ENCODE measurements at places on chromosomes 2 and 18. TPM values are rescaled to one million over a fixed set of nuclear protein-coding genes. Genes with fewer than 3 reads are reported as not detected.

- peak overlapping the region; percentile 76 for H3K27ac ChIP-seq
- no peak overlapping the region for H3K4me3 ChIP-seq
- no peaks in the 10 kb centered on the region for H3K27me3 ChIP-seq
Observed at GRCh38 chr2:12709207-12709522, 7.6 kb upstream of the TRIB2 start.

DNA sequence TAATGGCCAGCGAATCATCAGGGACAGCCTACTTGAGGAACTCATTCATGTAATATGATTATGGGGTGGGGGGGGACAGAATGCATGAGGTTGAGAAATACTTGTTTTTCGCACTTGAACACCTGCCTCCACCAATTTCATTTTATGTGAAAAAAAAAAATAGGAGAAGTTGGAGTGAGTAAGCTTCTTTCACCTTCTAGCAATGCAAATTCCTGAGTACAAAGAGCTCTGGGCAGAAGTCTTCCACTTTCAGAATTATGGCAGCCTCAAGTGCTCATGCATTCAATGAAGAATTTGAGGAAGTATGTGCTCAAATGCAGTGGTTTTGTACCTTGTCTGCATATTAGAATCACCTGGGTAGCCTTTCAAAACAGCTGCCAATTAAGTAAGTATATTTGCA lies 40.1 kb upstream of the GPD2 start:
- peaks cover 15% of the 10 kb centered on the region for H3K4me1 ChIP-seq
- H3K27ac ChIP-seq: no peak overlapping the region
- DNase-seq: no peak
- no peaks in the 10 kb centered on the region for H3K36me3 ChIP-seq
- H3K27me3 ChIP-seq: no peaks in the 10 kb centered on the region

GRCh38 chr2:124283096-124283495 lies 258.0 kb downstream of the CNTNAP5 start:
- H3K4me3 ChIP-seq: no peak overlapping the region
- no peak overlapping the region for H3K27ac ChIP-seq
- no peak for DNase-seq
- no peaks in the 10 kb centered on the region for H3K4me1 ChIP-seq
- no peaks in the 10 kb centered on the region for H3K27me3 ChIP-seq

DNA sequence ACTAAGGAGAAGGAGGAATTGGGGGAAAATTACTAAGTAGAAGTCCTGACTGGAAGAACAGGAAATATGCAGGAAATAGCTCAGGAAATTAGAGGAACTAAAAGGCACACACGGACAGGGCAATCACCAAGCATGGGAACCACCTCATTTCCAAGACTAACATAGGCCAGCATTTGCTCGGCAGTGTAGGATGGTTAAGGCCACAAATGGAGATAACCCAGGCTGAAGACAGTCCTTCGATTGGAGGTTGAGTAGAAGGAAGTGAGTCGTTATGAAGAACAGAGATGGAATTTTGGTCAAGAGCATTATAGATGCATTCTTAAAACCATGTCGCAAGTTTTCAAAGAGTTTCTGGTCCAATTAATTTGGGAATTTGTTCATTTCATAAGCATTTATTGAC lies 401.4 kb downstream of the ALK start:
- H3K36me3 ChIP-seq: no peaks in the 10 kb centered on the region
- H3K4me1 ChIP-seq: peaks cover 6% of the 10 kb centered on the region
- H3K27me3 ChIP-seq: peaks cover 6% of the 10 kb centered on the region
- no peak overlapping the region for H3K4me3 ChIP-seq

DNA sequence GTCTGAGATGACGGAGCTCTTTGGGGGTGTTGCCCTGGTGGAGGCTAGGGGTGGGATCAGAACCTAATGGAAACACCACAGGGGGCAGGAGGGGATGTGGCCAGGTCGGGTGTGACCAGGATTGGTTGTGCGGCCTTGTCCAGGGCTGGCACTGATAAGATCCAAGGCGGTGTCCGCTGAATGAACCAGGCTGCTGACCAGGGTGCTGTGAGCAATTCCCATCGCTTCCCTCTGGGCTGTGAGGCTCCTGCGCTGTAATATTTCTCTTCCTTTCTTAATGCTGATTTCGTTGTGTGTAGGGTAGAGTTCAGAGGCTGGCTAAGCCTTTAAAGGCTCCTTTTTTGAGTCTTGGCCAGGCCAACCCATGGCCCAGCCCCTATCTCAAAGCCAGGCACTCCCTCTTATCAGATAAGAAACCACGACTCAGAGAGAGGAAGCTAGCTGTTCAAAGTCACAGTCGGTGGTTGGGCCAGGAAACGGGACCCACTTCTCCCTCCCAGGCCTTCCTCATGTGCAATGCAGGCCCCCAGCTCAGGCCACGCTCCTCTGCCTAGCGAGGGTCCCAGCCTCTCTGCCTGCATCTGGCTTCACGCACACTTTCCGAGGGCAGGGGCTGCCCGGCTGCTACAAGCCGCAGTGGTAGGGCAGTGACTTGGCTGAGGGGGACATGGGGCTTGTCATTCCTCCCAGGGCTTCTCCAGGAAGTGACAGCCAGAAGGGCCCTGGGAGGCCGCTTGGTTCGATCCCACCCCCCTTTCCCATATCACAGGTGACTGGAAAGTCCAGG lies 26.0 kb upstream of the FOSL2 start:
- H3K4me3 ChIP-seq: peak overlapping the region; percentile 88
- H3K27ac ChIP-seq: no peak overlapping the region
- H3K36me3 ChIP-seq: no peaks in the 10 kb centered on the region
- peaks cover 29% of the 10 kb centered on the region for H3K4me1 ChIP-seq
- peak; percentile 62 for DNase-seq
- H3K27me3 ChIP-seq: peaks cover 3% of the 10 kb centered on the region

- no peak for DNase-seq
- peaks cover 14% of the 10 kb centered on the region for H3K36me3 ChIP-seq
- H3K4me3 ChIP-seq: no peak overlapping the region
- no peaks in the 10 kb centered on the region for H3K4me1 ChIP-seq
Observed at GRCh38 chr18:10226971-10227370, 227.5 kb upstream of the APCDD1 start.

The ACYP2 gene
- 18.1 TPM for total RNA-seq

DNA sequence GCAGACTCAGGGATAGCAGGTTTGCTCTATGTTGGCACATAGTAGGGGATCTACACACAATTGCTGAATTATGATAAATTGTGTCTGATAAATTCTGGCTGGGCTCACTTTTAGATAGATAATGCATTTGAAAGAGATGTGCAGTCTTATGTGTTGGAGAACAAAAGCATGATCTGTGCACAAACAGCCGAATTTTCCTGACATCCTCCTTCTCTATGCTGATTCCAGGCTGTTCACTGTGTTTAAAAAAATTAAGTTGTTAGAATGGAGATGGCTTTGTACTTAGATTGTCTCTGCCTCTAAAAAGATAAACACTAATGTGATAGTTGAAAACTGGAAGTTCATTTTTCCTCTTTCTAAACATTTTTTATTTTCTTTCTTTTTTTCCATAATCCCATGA lies 2.1 kb downstream of the CERS6 start:
- no peaks in the 10 kb centered on the region for H3K36me3 ChIP-seq
- H3K27me3 ChIP-seq: no peaks in the 10 kb centered on the region
- peaks cover 54% of the 10 kb centered on the region for H3K4me1 ChIP-seq
- peak overlapping the region; percentile 93 for H3K4me3 ChIP-seq
- H3K27ac ChIP-seq: peak overlapping the region; percentile 89
- no peak for DNase-seq

GRCh38 chr2:240998706-240998994 lies 232 bp downstream of the SNED1 start:
- peaks cover 2% of the 10 kb centered on the region for H3K27me3 ChIP-seq
- no peaks in the 10 kb centered on the region for H3K36me3 ChIP-seq
- peaks cover 17% of the 10 kb centered on the region for H3K4me1 ChIP-seq
- H3K27ac ChIP-seq: no peak overlapping the region
- H3K4me3 ChIP-seq: peak overlapping the region; percentile 43

DNA sequence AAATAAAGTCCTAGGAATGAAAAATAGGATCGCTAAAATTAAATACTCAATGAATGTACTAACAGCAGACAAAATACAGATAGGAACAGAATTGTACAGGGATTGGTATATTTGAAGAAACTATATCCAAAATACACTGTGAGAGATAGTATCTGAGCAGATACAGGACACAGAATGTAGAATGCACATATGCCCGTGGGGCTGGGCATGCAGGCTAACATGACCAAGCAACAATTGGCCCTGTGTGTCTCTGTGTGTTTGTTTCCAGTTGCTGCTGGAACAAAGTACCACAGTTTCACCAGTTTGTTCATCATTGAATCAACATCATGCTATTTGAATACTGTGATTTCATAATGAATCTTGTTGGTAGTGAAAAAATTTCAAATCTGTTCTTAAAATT lies 127.6 kb downstream of the PMAIP1 start:
- H3K4me3 ChIP-seq: no peak overlapping the region
- peaks cover 4% of the 10 kb centered on the region for H3K27me3 ChIP-seq
- H3K27ac ChIP-seq: no peak overlapping the region
- DNase-seq: no peak

GRCh38 chr2:211453311-211453887 lies 897.0 kb downstream of the CPS1 start:
- no peaks in the 10 kb centered on the region for H3K4me1 ChIP-seq
- no peak for DNase-seq
- no peak overlapping the region for H3K4me3 ChIP-seq

- DNase-seq: no peak
- no peak overlapping the region for H3K4me3 ChIP-seq
- H3K4me1 ChIP-seq: no peaks in the 10 kb centered on the region
- no peak overlapping the region for H3K27ac ChIP-seq
Observed at GRCh38 chr18:78758496-78758895, 221.1 kb upstream of the SALL3 start.

The SLC4A3 gene
- total RNA-seq: 0.19 TPM

- H3K36me3 ChIP-seq: no peaks in the 10 kb centered on the region
- no peak overlapping the region for H3K27ac ChIP-seq
- H3K4me3 ChIP-seq: no peak overlapping the region
- DNase-seq: no peak
- H3K4me1 ChIP-seq: no peaks in the 10 kb centered on the region
- H3K27me3 ChIP-seq: peaks cover 6% of the 10 kb centered on the region
Observed at GRCh38 chr2:69164061-69164778, 151.2 kb downstream of the ANTXR1 start.

DNA sequence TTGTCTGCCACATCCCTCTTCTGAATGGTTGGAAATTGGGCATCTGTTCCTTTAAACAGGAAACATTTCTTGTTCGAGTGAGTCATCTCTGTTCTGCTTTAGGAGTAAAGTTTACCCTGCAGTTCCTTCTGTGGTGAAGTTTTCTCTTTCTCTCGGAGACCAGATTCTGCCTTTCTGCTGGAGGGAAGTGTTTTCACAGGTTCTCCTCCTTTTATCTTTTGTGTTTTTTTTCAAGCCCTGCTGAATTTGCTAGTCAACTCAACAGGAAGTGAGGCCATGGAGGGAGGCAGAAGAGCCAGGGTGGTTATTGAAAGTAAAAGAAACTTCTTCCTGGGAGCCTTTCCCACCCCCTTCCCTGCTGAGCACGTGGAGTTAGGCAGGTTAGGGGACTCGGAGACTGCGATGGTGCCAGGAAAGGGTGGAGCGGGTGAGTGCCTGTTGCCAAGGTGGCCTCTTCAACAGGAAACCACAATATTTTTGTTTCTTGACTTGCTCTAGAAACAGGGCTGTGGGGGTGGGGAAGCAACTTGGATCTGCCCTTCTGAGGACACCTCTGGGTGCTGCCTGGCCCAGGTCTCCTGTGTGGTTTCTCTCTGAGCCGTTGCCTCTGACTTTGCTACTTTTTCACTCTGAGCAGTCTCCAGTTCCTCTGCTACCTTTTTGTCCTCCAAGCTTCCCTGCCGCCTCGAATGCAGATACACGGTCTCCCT lies 2.2 kb upstream of the CASP8 start:
- H3K4me1 ChIP-seq: peaks cover 85% of the 10 kb centered on the region
- no peaks in the 10 kb centered on the region for H3K36me3 ChIP-seq
- H3K4me3 ChIP-seq: peak overlapping the region; percentile 91
- H3K27me3 ChIP-seq: peaks cover 1% of the 10 kb centered on the region

The C1D gene
- total RNA-seq: 19.2 TPM

The CD28 gene
- 133 TPM for total RNA-seq

The TCF4 gene
- 8.9 TPM for total RNA-seq

- H3K27me3 ChIP-seq: no peaks in the 10 kb centered on the region
- DNase-seq: no peak
- peaks cover 3% of the 10 kb centered on the region for H3K4me1 ChIP-seq
- no peaks in the 10 kb centered on the region for H3K36me3 ChIP-seq
- no peak overlapping the region for H3K27ac ChIP-seq
Observed at GRCh38 chr2:46230115-46230571, 67.1 kb upstream of the EPAS1 start.

The IMPACT gene
- total RNA-seq: 18.5 TPM

DNA sequence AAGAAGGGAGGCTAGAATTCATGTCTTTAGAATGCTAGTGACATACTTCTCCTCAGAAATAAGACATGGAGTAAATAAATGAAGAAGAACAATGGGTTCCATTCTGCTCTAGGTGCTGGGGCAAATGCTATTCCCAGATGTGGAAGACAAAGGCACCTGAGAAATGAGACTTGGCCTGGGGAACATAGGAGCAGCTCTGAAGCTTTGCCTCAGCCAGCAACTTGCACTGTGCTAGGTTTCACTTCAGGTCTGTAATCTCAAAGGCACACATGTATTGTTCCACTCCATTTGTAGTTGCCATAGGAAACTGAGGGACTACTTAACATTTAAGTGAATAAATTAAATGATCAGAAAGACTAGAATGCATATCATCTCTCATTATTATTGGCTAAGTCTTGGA lies 538.9 kb upstream of the REG3G start:
- no peak overlapping the region for H3K27ac ChIP-seq
- no peaks in the 10 kb centered on the region for H3K36me3 ChIP-seq
- no peaks in the 10 kb centered on the region for H3K27me3 ChIP-seq
- DNase-seq: no peak
- H3K4me1 ChIP-seq: no peaks in the 10 kb centered on the region

- no peaks in the 10 kb centered on the region for H3K4me1 ChIP-seq
- peaks cover under 1% of the 10 kb centered on the region for H3K27me3 ChIP-seq
- H3K27ac ChIP-seq: no peak overlapping the region
- H3K4me3 ChIP-seq: no peak overlapping the region
- DNase-seq: no peak
Observed at GRCh38 chr2:118388771-118389170, 300.5 kb downstream of the INSIG2 start.

The NRP2 gene
- 0.82 TPM for total RNA-seq

GRCh38 chr2:227450926-227451654 lies 20.9 kb upstream of the AGFG1 start:
- no peak overlapping the region for H3K27ac ChIP-seq
- DNase-seq: no peak
- no peak overlapping the region for H3K4me3 ChIP-seq
- H3K4me1 ChIP-seq: peaks cover 3% of the 10 kb centered on the region
- no peaks in the 10 kb centered on the region for H3K27me3 ChIP-seq

GRCh38 chr2:27071277-27071989 lies at the start of gene OST4:
Gene OST4, minus strand, starts transcription at chr2:27071654.
- H3K36me3 ChIP-seq: no peaks in the 10 kb centered on the region
- H3K4me1 ChIP-seq: peaks cover 70% of the 10 kb centered on the region
- H3K4me3 ChIP-seq: peak within 1 kb of the TSS; percentile 97

The SLC30A3 gene
- not detected for total RNA-seq
